ENCODE measurements at places on chromosomes 2 and 18.
A peak's percentile ranks its signal among the peaks of the same experiment; 100 is the strongest.

- peak; percentile 88 for DNase-seq
Observed at GRCh38 chr2:41966431-41966893, 81.4 kb upstream of the PKDCC start.

DNA sequence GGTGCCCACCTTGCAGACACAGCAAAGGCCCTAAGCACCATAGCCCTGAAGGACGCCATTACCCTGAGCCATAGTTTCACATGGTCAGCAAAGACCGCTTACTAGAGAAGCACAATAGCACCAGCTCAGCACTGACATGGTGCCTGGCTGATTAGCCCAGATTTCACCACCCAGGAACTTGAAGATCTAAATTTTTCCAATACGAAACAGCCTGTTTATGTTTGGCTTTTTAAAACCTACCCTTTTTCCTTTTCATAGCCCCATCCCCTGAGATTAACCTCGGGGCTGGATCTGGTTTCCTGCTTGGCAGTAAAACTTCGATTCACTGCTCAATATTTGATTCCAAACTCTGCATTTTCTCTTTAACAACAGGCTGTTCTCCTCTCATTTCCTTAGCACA is 158.5 kb upstream of the PID1 start:
- DNase-seq, result no peak

DNA sequence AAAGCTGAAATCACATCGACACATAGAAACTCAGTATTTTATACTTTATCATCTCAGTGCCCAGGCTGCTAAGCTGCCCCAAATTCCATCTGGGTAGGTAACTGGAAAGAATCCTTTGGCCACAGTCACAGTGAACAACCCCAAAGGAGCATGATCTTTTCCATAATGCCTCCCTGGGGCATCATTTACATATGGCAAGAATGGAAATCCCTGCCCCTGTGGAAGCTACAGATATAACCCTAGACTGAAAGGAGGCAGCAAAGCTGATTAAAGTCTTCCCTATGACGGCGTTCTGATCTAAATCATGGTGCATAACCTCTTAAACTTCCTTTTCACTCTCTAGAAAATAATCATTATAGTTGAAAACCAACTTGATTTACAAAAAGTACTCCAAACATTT is 41.5 kb downstream of the MAP3K19 start:
- DNase-seq, result no peak

- no peak for DNase-seq
Observed at GRCh38 chr2:37570773-37571586, 100.5 kb downstream of the CDC42EP3 start.

DNA sequence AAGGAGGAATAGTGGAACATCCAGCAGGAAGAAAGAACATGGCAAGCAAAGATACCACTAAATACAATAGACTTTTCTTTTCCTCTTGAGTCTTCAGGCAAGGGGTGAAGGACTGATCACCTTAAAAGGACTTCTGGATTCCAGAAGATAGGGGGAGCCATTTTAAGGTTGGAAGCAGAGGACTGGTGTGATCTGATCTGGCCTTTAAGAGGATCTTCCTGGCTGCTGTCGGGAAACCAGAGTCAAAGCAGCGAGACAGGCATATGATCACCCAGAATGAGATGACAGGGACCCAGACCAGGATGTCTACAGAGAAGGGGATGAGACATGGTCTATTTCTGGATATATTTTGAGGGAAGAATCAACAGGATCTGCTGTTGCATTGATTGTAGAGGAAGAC is 558.0 kb downstream of the STK39 start:
- DNase-seq, result no peak

GRCh38 chr2:39338502-39338901 is 94.7 kb upstream of the CDKL4 start:
- no peak for DNase-seq

DNA sequence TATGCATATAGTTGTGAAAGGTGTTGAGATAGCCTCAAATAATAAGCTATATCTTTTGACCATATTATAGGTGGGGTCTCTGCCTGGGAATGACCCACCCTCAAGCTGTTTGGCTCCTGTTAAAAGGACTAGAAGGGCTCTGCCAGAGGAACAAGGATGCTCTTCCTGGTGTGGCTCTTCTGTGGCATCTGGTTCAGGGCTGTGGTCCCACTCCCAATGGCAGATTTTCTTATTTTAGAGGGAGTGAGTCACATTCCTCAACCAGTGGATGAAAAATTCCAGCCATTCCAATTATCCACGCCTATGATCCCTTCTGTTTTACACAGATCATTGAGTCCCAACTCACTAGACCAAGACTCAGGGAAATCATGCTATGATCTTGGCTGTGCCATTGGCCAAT is 119.9 kb downstream of the PARD3B start:
- DNase-seq, result no peak

- no peak for DNase-seq
Observed at GRCh38 chr2:16079637-16080036, 139.3 kb downstream of the MYCN start.

GRCh38 chr2:15006667-15007066 is 374.1 kb downstream of the LRATD1 start:
- DNase-seq, result no peak

DNA sequence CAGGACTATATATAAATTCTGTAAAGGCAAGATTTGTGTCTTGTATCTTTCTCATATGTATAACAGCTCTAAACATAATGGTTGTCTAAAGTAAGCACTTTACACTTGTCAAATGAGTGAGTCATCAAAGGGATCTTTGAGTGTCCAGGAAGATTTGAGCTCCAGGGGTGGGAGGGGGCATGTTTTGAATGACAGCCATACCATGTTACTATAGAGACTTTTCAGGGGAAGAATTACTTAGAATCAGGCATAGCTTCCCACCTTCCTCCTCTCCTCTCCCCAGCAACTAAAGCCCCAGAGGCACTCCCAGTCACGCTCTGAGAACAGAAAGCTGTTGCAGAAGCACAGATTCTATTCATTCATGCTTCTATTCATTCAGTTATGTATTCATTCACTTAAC is 65.8 kb upstream of the ALK start:
- no peak for DNase-seq

DNA sequence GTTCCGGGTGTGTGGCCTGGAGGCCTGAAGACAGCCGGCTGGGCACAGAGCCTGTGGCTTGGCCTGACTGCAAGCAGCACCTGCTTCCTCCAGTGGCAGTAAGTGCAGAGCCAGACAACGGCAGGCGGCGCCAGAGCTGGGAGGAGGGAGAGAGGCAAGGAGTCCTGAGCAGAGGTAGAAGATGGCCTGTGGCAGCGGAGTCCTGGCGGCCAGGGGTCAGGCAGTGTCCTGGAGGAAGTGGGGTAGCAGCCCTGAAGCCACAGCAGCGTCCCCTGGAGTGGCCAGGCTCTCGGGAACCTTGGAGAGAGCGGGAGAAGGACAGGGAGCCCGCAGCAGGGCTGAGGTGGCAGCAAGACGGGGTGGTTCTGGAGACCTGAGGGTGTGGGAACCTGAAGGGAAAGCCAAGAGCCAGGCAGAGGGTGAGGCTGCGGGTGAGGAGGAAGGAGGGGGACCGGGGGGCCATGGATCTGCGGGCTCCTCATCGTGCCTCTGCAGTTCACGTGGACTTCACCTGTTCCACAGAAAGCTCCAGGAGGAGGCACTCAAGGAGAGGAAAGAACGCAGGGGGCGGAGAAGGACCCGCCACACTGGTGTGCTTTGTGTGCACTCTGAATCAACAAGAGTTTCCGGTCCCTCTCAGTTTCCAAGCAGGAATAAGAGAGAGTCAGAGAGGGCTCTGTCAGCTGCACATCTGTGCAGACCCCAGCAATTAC is 85.9 kb downstream of the USP40 start:
- peak; percentile 20 for DNase-seq

- no peak for DNase-seq
Observed at GRCh38 chr2:54161660-54162424, 46.4 kb downstream of the ACYP2 start.

- no peak for DNase-seq
Observed at GRCh38 chr2:84459944-84460429, 907 bp upstream of the SUCLG1 start.

DNA sequence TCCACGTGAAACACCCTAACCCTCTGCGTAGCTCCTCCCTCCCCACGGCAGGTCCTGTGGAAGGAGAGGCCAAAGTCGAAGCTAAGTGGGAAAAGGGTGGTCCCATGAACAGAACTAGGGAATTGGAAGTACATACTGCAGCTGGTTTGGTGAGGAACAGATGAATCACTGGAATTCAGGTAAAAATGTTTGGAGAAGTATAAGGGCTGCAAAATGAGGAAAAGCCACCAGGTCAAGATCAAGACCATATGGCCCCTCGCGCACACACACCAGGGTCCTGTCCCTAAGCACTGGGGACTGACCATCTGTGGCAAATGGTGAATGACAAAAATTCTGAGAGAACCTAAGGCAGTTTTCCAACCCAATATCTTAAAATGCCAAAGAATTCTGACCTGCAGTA is 3.1 kb downstream of the PARD6G start:
- no peak for DNase-seq

GRCh38 chr2:138948070-138948539 is 167.9 kb upstream of the NXPH2 start:
- no peak for DNase-seq

DNA sequence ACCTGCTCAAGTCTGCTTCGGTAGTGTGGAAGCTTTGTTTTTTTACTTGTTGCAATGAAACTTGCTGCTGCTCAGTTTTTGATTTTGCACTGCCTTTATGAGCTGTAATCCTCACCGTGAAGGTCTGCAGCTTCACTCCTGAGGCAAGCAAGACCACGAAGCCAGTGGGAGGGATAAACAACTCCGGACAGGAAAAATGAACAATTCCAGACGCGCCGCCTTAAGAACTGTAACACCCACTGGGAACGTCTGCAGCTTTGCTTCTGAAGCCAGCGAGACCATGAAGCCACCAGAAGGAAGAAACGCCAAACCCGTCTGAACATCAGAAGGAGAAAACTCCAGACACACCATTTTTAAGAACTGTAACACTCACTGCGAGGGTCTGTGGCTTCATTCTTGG is 245.7 kb upstream of the REG3G start:
- no peak for DNase-seq
